ENCODE measurements at places on chromosomes 13 and 19.

- no peak for DNase-seq
Measured at GRCh38 chr19:2247433-2248101, 1.6 kb upstream of the AMH start.

DNA sequence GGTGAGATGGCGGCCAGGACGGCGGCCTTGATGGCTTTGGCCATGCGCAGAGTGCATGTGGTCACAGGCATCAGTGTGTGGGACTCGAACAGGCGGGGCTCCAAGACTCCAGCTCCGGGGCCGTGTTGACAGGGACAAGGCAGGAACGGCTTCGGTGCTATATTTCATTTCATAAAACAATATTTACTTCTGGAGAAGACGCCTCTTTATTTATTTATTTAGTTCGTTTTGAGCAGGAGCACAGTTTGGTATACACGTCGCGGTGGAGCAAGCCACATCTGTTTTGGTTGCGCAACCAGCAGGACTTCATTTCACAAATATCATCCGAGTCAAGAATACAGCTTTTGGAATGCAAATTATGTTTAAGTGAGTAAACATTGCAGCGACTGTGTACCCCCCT lies 166.7 kb upstream of the TSHZ3 start:
- DNase-seq: no peak

DNA sequence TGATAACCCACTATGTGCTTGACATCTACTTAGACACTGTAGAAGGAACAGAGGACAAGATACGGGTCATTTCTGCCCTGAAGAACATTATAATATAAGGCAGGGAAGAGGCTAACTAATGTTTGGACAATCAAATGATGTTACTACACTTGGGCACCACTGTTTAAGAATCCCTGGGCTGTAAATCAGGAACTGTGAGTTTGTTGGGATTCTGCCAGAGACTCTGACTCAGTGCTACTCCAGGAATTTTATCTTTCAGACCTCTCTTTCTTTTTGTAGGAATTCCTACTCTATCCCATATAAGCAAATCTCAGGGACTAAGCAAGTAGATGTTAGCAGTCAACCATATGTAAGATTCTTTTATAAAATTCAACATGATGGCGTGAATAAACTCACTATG lies 3.1 kb upstream of the ZNF471 start:
- DNase-seq: no peak

DNA sequence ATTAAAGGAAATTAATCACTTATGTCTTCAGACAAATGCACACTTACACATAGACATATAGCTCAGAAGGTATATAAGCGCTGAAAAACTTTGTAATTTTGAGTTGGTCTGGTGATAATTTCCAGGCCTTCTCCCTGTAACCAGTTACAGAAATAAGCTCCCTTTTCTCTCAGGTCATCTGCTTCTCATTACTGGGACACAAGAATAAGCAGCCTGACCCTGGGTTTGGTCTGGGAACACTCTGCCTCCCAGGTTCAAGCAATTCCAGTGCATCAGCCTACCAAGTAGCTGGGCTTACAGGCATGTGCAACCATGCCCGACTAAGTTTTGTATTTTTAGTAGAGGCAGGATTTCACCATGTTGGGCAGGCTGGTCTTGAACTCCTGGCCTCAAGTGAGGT lies 274.5 kb downstream of the LMO7 start:
- DNase-seq: no peak

DNA sequence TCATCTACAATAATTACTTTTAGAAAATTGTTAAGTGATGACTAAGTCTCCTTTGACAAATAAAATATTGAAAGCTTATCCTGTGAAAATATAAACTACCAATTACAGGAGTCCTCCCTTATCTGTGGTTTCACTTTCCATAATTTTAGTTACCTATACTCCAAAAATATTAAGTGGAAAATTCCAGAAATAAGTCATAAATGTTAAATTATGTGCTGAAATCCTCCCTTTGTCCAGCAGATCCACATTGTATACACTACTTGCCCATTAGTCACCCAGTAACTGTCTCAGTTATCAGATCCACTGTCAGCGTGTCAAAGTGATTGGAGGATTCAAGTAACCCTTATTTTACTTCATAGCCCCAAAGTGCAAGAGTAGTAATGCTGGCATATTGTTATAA lies 98.1 kb downstream of the SERP2 start:
- DNase-seq: no peak

DNA sequence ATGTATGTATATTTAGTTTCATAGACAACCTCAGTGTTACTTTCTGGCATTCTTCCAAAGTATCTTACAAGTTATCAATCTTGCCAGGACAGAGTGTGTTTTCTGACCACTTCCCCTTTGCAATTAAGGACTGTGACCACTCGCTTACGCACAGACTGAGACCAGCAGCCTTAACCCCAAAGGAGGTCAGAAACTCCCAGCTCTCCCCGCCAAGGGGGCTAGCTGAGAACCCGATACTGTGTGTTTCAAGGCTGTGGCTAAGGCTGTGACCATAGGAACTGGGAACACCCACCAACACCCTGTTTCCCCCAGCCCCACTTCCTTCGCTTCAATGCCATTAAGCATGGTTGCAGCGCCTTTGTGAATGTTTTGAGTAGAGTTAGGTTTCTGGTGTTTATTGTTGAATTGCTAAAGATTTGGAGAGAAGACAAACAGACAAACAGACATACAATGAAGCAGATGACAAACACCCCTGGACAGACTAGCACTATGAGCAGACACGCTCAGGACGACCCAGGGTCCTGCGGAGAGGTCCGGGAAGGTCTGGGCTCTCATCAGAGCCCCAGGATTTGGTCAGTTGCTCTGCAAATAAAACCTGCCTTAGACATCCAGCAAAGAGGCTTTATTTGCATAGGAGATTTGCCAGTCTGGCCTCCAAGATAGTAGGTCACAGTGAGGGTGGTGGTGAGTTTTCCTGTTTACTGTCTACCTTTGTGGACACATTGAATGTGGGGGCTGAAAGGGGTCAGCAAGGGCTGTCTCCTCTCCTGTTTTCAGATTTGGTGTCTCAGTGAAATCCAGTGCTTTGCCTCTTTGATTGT lies 25.0 kb upstream of the TNFSF11 start:
- DNase-seq: peak; percentile 86

- no peak for DNase-seq
Measured at GRCh38 chr19:778910-779653, 18.2 kb upstream of the PTBP1 start.

GRCh38 chr13:97257800-97258799 lies 36.0 kb downstream of the MBNL2 start:
- DNase-seq: peak; percentile 69

GRCh38 chr13:52744842-52745375 lies 5.3 kb upstream of the CNMD start:
- no peak for DNase-seq

GRCh38 chr13:19632915-19633478 lies 462 bp upstream of the MPHOSPH8 start:
- no peak for DNase-seq

- no peak for DNase-seq
Measured at GRCh38 chr19:31316201-31316951, 32.9 kb downstream of the TSHZ3 start.

- no peak for DNase-seq
Measured at GRCh38 chr19:27777726-27778125, 1435.2 kb downstream of the UQCRFS1 start.

DNA sequence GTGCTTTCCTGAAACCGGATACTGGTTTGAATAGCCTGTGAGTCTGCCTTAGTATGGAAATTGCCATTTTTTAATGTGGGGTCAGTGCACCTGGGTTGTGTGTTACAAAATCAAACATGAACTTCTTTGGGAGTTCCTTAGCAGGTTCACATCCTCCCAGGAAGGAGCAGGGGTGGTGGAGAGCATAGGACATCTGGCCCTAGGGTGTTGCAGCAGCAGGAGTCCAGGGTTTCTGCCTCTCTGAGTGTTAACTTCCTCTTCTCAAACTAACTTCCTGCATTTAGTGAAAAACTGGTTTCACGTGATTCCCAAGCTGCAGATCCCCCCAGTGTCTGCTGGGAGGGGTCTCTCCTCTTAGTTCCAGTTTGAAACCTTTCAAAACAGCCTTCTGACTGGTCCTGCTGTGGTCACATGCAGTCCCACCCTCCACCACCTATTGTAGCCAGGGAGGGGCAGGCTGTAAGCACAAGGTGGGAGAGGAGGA lies 7.2 kb downstream of the RNASEH2B start:
- peak; percentile 13 for DNase-seq

DNA sequence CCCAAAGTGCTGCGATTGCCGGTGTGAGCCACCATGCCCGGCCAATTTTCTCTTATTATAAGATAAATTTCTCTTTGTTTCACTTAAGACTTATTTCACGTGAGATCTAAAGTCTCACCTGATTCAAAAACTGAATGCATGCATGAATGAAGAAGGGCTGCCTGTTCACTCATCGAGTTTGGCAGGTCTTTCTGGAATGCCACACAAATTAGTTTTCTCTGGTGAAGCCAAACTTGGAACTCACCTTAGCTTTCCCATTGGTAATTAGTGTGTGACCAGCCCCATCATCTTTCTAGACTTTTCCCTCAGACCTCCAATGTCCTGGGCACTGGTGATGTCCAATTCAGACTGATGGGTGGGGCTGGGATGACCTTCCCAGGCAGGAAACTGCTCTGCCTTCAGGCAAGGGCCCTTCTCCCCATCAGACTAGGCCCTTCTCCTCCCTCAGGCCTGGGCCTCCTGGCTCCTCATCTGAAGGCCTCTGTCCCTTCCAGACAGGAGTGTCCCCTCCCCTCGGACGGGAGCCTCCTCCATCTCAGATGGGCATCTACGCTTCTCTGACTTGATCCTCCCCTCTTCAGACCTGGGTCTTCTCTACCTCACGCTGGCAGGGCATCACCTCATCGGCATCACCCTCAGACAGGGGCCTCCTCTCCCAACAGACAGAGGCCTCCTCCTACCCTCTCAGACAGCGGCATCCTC lies 14.4 kb downstream of the C3 start:
- DNase-seq: no peak

DNA sequence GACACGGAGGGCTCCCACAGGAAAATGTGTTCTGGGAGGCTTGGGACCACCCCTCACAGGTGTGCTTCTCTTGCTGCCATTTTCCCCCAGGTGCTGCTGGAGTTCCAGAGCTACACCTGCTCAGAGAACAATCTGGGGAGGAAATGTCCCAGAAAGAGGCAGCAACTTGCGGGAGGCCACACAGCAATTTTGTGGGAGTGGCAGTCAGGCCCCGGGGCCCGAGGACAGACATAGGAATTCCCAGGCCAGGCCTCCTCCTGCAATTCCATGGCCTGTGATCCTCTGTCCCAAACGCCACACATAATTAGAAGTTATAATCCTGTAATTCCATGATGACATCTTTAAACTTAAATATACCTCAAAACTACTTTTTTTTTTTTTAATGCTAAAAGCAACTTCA lies 1.8 kb downstream of the RHPN2 start:
- no peak for DNase-seq

DNA sequence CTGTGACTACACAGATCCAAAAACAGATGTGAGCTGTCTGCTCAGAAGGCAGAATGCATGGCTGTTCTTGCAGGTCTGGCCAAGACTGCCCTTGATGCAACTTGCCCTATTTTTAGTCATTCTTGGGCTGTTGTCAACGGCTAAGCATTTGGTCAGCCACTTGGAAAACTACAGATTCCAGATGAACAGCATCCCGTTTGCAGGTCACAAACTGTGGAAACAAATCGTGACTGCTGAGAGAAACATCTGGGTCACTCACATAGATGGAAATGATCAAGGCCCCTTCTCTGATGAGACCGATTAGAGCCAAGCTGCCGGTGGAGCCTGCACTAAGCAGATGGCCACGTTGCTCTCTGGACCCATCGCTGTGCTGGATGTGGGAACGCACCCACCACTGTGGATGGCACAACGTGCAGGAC lies 15.4 kb upstream of the METTL21C start:
- no peak for DNase-seq

DNA sequence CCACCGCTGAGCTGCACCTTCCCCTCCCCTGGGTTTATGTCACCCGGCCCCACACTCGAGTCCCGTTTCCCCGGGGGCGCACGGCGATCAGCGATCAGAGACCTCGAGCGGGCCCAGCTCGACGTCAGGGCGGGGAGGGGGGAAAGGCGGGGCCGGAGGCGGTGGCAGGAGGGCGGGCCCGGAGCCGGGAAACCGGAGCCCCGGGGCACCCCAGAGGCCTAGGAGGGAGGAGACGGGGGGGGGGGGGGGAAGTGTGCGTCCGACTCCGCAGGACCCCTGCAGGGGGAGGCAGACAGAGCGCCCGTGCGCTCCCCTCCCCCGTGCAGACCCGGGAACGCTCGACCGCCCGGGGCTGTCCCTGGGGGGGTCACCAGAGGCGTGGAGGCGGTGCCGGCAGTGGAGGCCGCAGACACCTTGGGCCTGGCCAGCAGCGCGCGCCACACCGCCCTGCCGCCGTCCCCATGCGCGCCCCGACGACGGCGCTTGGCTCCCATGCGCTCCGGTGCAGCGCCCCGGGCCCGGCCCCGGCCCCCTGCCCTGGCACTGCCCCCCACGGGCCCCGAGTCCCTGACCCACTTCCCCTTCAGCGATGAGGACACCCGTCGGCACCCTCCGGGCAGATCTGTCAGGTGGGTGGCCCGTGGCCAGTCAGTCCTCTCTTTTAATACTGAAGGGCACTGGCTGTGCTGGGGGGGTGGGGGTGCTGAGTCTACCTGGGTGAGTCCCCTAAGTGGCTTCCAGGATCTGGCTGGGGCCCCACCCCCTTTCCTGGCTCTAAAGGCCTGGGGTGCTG lies 11.8 kb downstream of the PDE4A start:
- DNase-seq: peak; percentile 92

DNA sequence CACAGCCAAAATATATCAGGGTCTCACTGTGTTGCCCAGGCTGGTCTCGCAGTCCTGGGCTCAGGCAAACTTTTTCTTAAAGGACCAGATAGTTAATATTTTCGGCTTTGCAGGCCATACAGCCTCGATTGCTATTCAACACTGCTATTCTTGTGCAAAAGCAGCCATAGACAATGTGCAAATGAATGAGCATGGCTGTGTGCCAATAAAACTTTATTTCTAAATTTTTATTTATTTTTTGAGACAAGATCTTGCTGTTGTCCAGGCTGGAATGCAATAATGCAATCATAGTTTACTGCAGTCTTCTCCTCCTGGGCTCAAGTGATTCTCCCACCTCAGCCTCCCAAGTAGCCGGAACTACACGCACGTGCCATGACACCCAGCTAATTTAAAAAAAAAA lies 8.2 kb upstream of the PGLS start:
- no peak for DNase-seq

- DNase-seq: no peak
Measured at GRCh38 chr19:9735986-9736385, 32.6 kb downstream of the ZNF846 start.

GRCh38 chr13:53010374-53011105 lies 18.1 kb upstream of the OLFM4 start:
- no peak for DNase-seq

Data from GM20000 (cell line).